ENCODE measurements at places on chromosomes 4 and X.

DNA sequence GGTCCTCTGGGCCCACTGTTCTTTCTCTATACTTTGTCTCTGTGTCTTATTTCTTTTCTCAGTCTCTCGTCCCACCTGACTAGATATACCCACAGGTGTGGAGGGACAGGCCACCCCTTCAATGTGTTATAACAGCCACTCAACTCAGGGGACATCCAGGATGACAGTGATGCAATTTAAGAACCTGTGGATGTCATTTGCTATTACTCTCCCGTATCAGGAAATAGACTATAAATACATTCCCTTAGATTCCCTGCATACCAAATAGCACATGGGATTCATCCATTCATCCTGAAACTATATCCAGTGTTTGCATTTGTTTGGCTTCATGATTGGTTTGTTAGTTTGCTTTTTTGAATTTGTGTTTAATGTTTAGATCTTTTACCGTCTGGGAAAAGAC is 16.6 kb upstream of the QRFPR start:
- no peak for DNase-seq

GRCh38 chr4:149293046-149293649 is 522.5 kb downstream of the IQCM start:
- DNase-seq: no peak

- no peak for DNase-seq
Observed at GRCh38 chr4:27779827-27780226, 919.2 kb downstream of the STIM2 start.

DNA sequence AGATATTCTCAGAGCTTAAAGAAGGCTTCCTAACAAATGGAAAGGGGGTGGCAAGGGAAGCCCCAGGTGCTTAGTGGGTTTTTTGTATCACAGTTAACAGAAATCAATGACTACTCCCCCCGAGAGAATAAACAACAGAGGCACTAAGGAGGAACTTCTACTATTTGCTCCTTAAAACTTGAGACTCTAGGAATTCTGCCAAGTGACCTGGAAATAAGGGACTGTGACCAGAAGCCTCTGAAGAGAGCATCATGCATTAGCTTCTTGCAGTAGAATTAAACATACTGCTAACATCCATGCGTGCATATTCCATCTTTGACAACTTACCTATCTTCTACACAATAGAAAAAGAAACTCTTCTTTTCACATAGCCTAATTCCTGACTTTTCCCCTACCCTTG is 86.8 kb downstream of the CAMK2D start:
- no peak for DNase-seq

GRCh38 chrX:125203737-125204578 is 115.7 kb upstream of the TEX13C start:
- DNase-seq: no peak

DNA sequence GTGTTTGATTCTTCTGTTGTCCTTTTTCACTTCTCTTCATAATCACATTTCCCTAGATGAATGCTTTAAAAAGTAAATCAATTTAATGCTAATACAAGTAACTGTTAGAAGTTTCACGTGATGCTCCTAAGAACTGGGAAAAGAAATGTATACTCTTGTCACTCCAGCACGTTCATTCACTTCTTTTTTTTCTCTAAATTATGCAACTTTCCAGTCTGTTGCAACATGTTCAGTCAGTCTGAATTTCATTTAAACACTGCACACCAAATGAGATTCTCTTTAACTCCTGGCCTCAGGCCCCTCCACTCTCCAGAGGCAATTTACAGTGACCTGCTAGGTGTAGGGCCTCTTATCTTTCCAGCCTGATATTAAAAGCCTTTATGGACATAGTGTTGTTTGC is 321.9 kb downstream of the HS3ST1 start:
- DNase-seq: no peak

- no peak for DNase-seq
Observed at GRCh38 chr4:30495251-30495650, 224.9 kb upstream of the PCDH7 start.

- no peak for DNase-seq
Observed at GRCh38 chr4:38924353-38924752, 56.7 kb downstream of the FAM114A1 start.

DNA sequence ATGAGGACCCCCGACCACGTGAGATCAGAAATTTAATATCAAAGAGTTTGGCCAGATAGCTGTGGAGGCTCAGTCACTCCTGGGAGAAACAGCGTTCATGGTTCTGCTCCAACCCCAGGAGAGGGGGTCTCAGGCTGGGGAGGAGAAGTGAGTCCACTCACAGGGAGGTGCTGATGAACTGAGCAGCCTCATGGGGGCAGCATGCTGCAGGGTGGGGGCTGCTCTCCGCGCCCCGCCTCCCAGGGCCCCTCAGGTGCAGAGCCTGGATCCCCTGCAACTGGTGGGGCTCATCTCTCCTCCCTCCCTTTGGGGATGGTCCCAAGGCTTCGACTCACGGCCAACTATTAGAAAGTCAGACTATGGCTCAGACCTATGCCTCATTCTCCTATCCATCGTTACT is 26.6 kb upstream of the C4orf50 start:
- DNase-seq: no peak

DNA sequence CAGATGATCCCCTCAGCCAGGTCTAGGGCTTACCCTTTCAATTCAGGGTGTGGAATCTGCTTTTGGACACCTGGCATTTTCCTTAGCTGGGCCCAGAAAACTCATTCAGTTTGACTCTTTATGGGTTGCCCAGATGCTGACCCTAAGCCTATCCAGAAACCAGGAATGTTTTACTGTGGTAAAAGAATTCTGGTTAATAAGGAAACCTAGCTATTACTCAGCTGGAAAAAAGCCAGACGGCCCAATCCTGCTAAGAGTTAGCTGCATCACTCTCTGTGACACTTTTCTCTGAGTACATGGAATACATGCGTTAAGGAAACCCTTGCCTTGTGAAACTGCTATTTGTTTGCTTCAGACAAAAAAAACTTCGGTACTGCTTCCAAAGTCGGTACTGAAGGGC is 28.0 kb downstream of the ING2 start:
- no peak for DNase-seq

DNA sequence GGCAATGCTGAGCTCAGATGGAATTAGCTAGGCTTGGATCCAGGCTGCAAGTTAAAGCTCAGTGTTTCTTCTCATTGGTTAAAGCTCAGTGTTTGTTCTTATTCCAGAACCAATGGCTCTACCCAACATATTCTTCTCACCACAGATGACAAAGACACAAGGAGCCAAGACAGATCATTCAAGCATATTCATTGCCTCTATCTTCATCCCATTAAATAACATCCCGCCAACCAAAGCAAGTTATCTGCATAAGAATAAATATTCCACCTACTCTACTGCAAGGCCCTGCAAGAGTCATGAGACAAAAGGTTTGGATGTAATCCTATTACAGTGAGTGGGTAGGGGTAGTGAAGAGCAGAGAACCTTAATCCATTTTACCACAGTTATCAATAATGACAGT is 766.5 kb downstream of the C4orf33 start:
- no peak for DNase-seq

DNA sequence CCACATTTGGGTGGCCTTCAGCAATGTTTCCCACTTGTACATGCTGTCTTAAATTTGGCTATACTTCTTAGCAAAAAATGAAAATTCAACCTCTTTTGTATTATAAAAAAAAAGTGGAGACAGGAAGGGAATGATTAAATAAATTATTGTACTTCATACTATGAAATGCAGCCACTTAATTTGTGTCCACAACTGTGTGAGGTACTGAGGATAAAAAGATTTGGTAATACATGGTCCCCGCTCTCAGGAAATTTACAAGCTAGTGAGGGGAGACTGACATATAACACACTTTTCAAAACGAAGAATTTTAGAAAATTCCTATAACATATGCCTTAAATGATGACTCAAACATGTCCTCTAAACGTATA is 105.0 kb downstream of the HNRNPD start:
- DNase-seq: no peak

GRCh38 chr4:138449938-138450337 is 207.8 kb upstream of the SLC7A11 start:
- no peak for DNase-seq

DNA sequence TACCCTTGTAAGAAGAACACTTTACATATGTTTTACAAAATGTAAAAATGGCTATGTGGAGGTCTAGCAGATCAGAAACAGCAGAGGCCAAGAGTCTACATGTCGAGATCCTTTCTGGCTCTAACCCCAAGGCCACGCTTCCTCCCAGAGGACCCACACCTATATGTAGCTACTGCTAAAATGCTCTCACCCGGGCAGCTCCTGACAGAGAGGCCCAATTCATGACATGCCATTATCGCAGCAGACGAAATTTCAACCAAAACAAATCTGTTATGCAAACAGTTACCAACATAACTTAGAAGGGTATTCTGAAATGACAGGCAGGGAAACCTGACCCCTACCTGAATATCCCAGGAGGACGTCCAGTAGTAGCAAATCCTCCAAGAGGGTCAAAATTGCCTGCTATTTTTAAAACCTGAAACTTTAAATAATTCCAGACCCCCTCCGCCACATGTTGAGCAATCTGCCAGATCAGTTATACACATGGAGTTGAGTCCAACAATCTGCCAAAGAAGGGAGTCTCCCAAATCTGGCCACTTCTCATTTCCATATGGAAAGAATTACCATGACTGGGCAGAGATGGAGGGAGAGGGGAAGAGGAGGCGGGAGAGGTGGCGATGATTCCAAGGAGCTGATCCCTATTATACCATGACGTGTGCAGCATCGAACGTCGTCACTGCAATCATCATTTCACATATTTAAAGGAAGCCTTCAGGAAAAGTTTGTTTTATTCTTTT is 192.9 kb upstream of the TBL1X start:
- no peak for DNase-seq

- DNase-seq: no peak
Observed at GRCh38 chrX:74405973-74406489, 15.3 kb upstream of the SLC16A2 start.

GRCh38 chrX:57172544-57172943 is 35.3 kb upstream of the SPIN2A start:
- no peak for DNase-seq

DNA sequence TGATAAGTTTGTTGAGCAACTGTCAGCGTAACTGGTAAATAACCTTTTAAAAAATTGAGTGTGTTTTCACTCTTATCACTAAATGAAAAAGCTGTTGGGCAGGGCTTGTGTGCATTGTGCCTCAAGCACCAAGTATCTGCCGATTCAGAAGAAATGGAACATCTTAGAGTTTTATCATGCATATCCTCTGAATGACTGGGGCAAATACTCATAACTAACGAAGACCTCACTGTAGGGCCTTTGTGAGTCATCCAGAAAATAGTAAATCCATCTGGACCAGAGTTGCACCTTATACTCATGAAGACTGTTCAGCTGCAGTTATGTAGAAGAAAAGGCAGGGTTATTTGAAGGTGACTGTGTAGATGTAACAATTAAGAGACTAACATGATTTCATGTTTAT is 222.1 kb downstream of the CAMK2D start:
- no peak for DNase-seq

DNA sequence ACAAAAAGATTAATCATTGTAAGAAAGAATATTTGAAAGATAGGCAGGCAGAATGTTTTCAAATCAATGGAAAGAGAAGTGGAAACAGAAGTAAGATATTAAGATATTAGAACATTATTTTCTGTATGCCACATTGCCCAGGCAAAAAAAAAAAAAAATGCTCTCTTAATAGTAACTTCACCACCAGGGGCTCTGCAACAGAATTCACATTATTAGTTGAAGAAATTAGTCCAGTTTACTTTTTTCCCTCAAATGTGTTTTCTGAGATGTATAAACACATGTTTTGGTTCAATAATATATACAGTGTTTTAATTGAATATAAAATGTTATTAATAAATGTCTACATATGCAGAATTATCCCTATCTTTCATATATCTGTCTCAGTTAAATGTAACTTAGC is 78.0 kb upstream of the ADAD1 start:
- no peak for DNase-seq

DNA sequence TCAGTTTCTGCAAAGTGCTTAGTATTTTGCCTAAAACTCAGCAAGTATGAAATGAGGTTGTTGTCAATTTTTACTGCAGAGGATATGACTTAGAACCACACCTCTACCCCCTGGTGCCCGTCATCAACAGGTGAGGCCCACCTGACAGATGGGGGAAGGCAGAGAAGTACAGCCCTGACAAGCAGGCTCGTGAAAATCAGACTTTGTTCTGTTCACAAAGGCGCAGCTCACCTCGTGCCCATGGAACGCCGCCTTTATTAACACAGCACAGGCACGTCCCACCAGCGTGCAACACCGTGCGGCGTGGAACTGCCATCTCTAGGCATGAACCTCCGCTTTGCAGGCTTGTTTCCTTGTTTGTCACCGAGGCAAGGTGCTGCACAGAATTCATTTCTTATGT is 13.3 kb downstream of the CYP4V2 start:
- DNase-seq: no peak

DNA sequence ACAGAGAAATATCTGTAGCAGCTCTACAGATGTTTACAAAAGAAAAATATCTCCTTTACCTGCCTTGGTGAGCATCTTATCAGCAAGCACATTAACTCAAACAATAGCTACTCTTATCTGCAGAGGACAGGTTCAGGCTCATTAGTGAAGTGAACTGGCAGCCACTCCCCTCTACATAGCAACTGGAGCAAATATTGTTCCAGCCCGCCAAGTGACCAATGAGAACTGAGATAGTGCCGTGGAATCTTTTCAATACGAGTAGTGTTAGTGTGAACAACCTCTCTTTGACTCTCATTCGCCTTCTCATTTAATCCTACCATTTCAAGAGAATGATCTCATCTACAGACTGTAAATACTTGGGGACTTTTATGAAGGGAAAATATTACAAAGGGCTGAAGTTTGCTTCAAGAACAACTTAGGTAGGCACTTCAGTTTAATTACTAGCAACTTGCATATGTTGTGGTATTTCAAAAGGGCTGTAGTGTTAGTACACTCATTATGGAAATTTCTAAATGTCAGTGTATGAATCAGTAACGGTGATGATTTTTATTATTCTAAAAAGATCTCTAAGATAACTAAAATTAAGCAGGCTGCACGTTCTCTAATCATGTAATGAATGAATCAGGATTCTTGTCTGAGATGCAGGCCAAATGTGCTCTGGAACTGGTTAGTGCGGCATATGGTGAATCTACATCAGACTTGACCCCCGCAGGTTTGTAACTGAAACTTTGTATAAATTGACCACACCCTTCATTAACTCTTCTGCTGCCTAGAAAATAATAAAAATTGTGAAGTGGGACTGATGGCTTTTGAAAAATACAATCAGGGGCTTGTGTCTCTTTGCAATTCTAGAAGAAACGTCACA is 72.4 kb downstream of the PALLD start:
- no peak for DNase-seq

- no peak for DNase-seq
Observed at GRCh38 chrX:75038925-75039324, 113.7 kb upstream of the NEXMIF start.

- DNase-seq: no peak
Observed at GRCh38 chrX:13473442-13474163, 95.8 kb upstream of the EGFL6 start.

DNA sequence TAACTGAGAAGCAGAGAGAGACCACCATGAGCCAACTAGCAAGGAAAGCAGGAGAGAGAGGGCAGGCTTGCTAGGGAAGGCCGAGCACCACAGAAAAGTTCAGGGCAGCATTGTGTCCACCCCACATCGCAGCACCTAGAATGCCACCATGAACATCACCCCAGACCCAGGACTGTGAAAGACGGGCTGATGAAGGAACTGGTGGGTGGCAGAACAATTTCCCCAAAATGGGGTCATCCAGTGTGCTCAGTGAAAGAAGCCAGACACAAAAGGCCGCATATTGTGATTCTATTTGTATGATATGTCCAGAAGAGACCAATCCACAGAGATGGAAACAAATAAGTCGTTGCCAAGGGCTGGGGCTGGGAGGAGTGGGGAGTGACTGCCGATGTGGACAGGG is 16.8 kb downstream of the PNMA6E start:
- DNase-seq: no peak
